ENCODE measurements at places on chromosomes 4 and X.

GRCh38 chrX:95383778-95384177 is 1300.9 kb upstream of the DIAPH2 start:
- no peak for DNase-seq

- DNase-seq = no peak
Measured at GRCh38 chr4:178086320-178086719, 644.1 kb upstream of the AGA start.

DNA sequence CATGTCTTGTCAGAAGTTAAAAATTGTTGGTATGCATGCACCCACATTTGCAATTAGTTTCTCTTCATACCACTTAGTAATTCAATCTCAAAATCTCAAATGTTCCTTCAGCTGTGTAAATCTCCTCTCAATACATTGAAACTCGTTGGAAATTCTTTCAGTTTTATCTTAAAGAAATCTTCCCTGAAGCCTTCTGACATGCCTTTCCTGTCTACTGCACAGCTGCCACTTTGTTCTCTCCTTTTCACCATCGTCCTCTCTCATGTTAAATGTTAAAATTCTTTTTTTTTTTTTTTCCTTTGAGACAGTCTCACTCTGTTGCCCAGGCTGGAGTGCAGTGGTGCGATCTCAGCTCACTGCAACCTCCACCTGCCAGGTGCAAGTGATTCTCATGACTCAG is 30.9 kb downstream of the MCUB start:
- no peak for DNase-seq

GRCh38 chrX:132908891-132909290 is 49.5 kb downstream of the HS6ST2 start:
- no peak for DNase-seq
